Osteoblast (primary cell): ENCODE measurements at places on chromosomes 13 and 19. TPM values are rescaled to one million over a fixed set of nuclear protein-coding genes. Genes with fewer than 3 reads are reported as not detected.
A peak's percentile ranks its signal among the peaks of the same experiment; 100 is the strongest.

- H3K27ac ChIP-seq = no peak overlapping the region
- no peaks in the 10 kb centered on the region for H3K27me3 ChIP-seq
- no peak overlapping the region for H3K4me3 ChIP-seq
Measured at GRCh38 chr13:30665638-30666037, 47.9 kb downstream of the USPL1 start.

GRCh38 chr19:46687438-46688145 is 26.6 kb upstream of the DACT3 start:
- peaks cover 66% of the 10 kb centered on the region for H3K36me3 ChIP-seq
- H3K4me1 ChIP-seq = no peaks in the 10 kb centered on the region
- no peak overlapping the region for H3K4me3 ChIP-seq

- peaks cover 87% of the 10 kb centered on the region for H3K27me3 ChIP-seq
- peak; percentile 68 for DNase-seq
- no peak overlapping the region for H3K4me3 ChIP-seq
- no peaks in the 10 kb centered on the region for H3K4me1 ChIP-seq
Measured at GRCh38 chr13:99982036-99982730, 599 bp downstream of the ZIC2 start.

DNA sequence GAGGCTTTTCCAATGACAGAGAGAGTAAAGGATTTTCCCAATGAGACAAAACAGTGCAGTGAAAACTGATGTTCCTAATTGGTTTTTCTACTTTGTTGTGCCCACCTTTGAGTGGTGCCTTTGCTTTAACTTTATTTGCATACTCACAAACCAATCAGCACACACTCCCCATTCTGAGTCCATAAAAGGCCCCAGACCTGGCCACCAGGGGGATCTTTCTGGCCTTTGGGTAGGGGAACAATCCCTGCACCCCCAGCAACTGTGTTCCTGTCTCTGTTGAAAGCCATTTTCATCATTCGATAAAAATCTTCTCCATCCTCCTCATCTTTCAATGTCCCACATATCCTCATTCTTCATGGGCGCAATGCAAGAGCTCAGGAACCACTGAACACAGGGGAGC is 252.8 kb downstream of the B3GLCT start:
- no peaks in the 10 kb centered on the region for H3K4me1 ChIP-seq
- no peaks in the 10 kb centered on the region for H3K36me3 ChIP-seq
- no peak for DNase-seq
- H3K27ac ChIP-seq = no peak overlapping the region
- H3K27me3 ChIP-seq = no peaks in the 10 kb centered on the region
- H3K4me3 ChIP-seq = no peak overlapping the region

DNA sequence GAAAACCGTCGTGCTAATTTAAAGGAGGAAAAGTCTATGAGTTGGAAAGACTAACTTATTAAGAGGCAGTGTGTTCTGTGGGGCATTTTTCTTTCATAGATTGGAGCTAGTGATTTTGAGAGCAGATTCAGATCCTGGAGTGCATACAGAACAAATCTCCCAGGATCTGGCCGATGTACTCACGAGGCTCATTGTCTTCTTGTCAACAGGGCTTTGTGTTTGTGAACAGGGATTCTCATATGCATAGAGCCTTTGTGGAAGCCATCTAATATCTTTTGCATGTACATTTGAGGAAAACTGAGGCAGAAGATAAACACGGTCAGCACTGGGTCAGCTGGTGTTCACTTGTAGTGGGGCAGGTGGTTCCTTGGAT is 482.9 kb upstream of the TSHZ3 start:
- H3K36me3 ChIP-seq = no peaks in the 10 kb centered on the region
- no peaks in the 10 kb centered on the region for H3K27me3 ChIP-seq
- H3K4me1 ChIP-seq = no peaks in the 10 kb centered on the region

The OSCAR gene
- total RNA-seq = 0.36 and 0.59 TPM in 2 replicates

DNA sequence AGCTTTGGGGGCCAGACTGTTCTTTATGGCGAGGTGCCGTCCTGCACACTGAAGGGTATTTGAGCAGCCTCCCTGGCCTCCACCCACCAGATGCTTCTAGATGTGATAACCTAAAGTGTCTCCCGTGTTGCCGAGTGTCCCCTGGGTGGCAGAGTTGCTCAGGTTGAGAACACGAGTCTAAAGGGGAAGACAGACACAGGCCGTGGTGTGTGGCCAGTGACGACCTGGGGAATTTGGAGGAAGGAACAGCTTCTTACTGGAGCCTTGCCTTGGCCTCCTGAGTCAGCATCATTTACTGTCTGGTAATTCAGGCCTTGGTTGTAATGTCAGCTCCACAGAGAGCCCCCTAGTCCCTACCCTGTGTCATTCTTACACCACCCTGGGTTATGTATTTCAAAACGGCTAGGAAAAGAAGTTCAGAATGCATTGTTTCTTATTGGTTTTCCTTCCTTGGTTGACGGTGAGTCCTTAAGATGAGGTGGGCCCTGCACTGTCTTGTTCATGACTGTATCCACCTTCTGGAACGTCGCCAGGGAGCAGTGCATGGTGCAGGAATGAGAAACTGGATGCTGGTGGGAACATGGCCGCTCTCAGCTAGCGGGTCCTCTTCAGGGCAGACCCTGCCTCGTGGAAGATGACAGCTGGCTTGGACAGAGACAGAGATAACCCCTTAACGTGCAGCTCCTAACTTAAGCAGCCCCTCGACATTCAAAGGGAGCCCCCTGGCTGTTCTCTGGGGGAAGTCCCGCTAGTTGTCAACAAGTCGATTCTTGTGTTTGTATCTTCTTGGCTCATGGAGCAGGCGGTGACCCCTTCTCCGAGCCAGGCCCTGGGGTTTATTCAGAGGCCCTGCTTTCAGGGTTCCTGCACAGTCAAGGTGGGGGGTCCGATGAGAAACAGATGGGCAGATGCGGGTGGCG is 7.2 kb downstream of the SIN3B start:
- H3K4me1 ChIP-seq = peaks cover 7% of the 10 kb centered on the region
- no peak overlapping the region for H3K27ac ChIP-seq
- H3K27me3 ChIP-seq = no peaks in the 10 kb centered on the region
- peaks cover 74% of the 10 kb centered on the region for H3K36me3 ChIP-seq
- no peak for DNase-seq

- no peak for DNase-seq
- peaks cover 14% of the 10 kb centered on the region for H3K4me1 ChIP-seq
- H3K27me3 ChIP-seq = peaks cover 2% of the 10 kb centered on the region
- no peak overlapping the region for H3K4me3 ChIP-seq
- no peak overlapping the region for H3K27ac ChIP-seq
- peaks cover 10% of the 10 kb centered on the region for H3K36me3 ChIP-seq
Measured at GRCh38 chr19:47776568-47776967, 1.9 kb upstream of the SELENOW start.

The PCDH8 gene
- total RNA-seq = not detected in 2 replicates

DNA sequence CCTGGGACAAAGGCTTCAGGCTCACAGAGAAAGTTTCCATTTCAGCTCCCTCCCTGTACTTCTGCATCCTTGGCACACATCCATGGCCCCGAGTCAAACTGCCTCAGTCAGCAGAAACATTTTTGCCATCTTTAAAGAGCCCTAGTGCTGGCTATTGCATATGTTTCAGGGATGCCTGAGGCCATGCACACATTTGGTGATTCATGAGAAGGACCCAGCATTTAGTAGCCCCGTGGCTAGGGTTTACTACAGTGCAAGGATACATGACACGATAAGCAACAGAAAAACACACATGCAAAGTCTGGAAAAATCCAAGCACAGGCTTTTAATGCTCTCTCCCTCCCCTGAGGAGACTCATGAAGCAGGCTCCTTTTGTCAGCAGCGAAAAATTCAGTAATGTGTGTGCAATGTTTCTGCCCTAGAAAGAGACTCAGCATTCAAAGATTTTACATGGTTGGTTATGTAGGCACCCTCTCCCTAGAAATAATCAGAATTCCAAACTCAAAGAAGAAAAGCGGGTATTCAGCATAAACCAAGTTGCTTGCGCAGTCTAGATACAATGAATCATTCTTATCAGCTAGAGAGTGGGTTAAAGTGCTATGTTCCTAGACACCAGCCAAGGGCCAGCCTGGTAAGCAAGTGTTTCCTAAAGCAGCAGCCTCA is 17.6 kb downstream of the ACOD1 start:
- H3K27me3 ChIP-seq = peaks cover 4% of the 10 kb centered on the region
- no peaks in the 10 kb centered on the region for H3K36me3 ChIP-seq
- H3K27ac ChIP-seq = no peak overlapping the region
- peak; percentile 63 for DNase-seq

GRCh38 chr13:33761740-33762139 is 56.2 kb upstream of the RFC3 start:
- H3K4me3 ChIP-seq = no peak overlapping the region
- H3K36me3 ChIP-seq = no peaks in the 10 kb centered on the region
- peak; percentile 50 for DNase-seq

The NLRP7 gene
- not detected in 2 replicates for total RNA-seq

DNA sequence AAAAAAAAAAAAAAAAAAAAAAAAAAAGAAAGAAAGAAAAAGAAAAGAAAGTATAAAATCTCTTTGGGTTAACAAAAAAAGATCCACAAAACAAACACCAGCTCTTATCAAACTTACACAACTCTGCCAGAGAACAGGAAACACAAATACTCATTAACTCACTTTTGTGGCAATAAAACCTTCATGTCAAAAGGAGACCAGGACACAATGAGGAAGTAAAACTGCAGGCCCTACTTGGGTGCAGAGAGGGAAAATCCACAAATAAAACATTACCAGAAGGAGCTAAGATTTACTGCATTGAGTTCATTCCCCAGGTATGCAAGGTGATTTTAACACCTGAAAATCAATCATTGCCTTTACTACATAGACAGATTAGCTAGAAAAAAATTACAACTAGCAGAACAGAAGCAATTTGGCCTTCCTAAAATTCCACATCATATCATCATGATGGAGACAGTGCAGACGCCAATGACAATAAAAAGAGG is 9.6 kb upstream of the CEACAM5 start:
- no peak for DNase-seq
- no peak overlapping the region for H3K27ac ChIP-seq
- no peaks in the 10 kb centered on the region for H3K36me3 ChIP-seq
- H3K4me1 ChIP-seq = peaks cover 5% of the 10 kb centered on the region
- no peaks in the 10 kb centered on the region for H3K27me3 ChIP-seq

- no peaks in the 10 kb centered on the region for H3K36me3 ChIP-seq
- no peak for DNase-seq
- no peaks in the 10 kb centered on the region for H3K27me3 ChIP-seq
- H3K27ac ChIP-seq = no peak overlapping the region
Measured at GRCh38 chr19:41701401-41702075, 6.9 kb upstream of the CEACAM5 start.

The SGTA gene
- 35.9 and 38.7 TPM in 2 replicates for total RNA-seq

- peaks cover 13% of the 10 kb centered on the region for H3K4me1 ChIP-seq
- H3K4me3 ChIP-seq = no peak overlapping the region
- no peak for DNase-seq
Measured at GRCh38 chr13:112708560-112709240, 18.9 kb downstream of the ATP11A start.

The ZNF793 gene
- total RNA-seq = 1.8 and 2.1 TPM in 2 replicates

DNA sequence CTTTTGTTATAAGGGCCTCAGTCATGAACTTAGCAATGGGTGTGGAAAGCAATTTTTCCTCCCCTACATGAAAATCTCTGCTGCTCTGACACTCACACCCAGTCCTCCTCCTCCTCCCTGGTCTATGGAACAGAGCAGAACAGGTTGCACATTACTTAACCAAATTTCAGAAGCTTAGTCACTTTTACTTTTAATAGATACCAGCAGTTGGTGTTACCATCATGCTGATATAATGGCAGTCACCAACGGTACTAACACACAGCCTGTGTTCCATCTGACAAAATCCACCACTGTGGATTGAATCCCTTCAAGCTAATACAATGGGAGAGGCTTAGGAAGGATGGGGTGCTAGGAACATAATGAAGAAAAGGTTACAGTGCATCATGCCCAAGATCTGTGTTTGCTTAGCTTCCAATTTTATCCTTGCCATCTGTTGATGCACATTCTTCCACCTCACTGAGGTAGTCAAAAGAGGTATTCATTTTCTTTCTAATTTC is 9.8 kb downstream of the TPT1 start:
- H3K27ac ChIP-seq = peak overlapping the region; percentile 58
- no peak overlapping the region for H3K4me3 ChIP-seq
- peaks cover 13% of the 10 kb centered on the region for H3K36me3 ChIP-seq
- H3K4me1 ChIP-seq = peaks cover 64% of the 10 kb centered on the region

GRCh38 chr13:33637978-33638743 is 179.8 kb upstream of the RFC3 start:
- no peak overlapping the region for H3K4me3 ChIP-seq
- peak; percentile 84 for DNase-seq
- no peak overlapping the region for H3K27ac ChIP-seq
- peaks cover 39% of the 10 kb centered on the region for H3K4me1 ChIP-seq
- H3K36me3 ChIP-seq = no peaks in the 10 kb centered on the region
- no peaks in the 10 kb centered on the region for H3K27me3 ChIP-seq

The LRG1 gene
- total RNA-seq = not detected in 2 replicates

DNA sequence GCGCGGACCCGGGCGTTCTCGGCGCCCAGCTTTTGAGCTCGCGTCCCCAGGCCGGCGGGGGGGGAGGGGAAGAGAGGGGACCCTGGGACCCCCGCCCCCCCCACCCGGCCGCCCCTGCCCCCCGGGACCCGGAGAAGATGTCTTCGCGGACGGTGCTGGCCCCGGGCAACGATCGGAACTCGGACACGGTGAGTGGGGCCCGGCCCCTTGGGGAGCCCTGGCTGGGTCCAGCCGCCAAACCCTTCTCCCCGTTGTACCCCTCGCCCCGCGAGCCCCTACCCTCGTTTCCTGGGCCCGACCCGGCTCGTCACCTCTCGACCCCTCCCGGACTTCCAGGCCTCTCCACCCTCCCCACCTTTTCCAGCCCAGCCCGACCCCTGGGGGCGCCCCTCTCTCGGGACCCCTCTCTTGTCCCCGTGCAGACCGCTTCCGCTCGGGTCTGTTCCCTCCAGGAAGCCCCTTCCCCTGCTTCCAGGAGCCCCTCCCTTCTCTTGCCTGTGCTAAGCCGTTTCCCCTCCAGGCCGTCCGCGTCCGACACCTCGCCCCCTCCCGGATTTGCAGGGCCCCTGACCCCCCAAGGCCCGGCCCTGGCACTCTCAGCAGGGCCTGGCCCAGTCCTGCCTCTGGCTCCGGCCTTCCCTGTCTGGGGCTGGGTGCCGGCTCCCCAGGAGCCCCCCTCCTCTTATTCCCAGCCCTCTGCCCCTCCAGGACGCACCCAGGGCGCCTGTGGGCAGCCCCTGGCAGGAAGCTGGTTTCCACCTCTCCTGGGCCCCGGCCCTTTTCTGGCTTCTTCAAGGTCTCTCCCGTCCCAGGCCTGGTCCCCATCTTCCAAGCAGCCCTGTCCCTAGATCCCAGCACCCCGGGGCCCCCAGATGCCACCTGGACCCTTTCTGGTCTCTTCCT is 632 bp downstream of the MARK4 start:
- peak overlapping the region; percentile 65 for H3K27ac ChIP-seq
- peaks cover 20% of the 10 kb centered on the region for H3K4me1 ChIP-seq
- no peaks in the 10 kb centered on the region for H3K36me3 ChIP-seq

The RAB20 gene
- 3.6 and 3.8 TPM in 2 replicates for total RNA-seq

The UNC13A gene
- under 0.01 TPM in 2 replicates for total RNA-seq

The IFI30 gene
- 110 and 126 TPM in 2 replicates for total RNA-seq

The KRTDAP gene
- not detected in 2 replicates for total RNA-seq

GRCh38 chr19:722553-723101 is 13.9 kb downstream of the PALM start:
- H3K27ac ChIP-seq = no peak overlapping the region
- H3K27me3 ChIP-seq = no peaks in the 10 kb centered on the region
- H3K36me3 ChIP-seq = no peaks in the 10 kb centered on the region
- peak; percentile 90 for DNase-seq
